ENCODE measurements at places on chromosomes 11 and 22. TPM values are rescaled to one million over a fixed set of nuclear protein-coding genes. Genes with fewer than 3 reads are reported as not detected.

GRCh38 chr11:104645261-104646222, 252.7 kb downstream of the CASP12 start:
- no peaks in the 10 kb centered on the region for H3K27me3 ChIP-seq
- H3K36me3 ChIP-seq, result no peaks in the 10 kb centered on the region
- DNase-seq, result no peak

- no peak overlapping the region for H3K4me3 ChIP-seq
- no peak for DNase-seq
- no peak overlapping the region for H3K27ac ChIP-seq
- no peaks in the 10 kb centered on the region for H3K27me3 ChIP-seq
These were observed 97.5 kb downstream of the CSTPP1 start for GRCh38 chr11:47034091-47034490.

DNA sequence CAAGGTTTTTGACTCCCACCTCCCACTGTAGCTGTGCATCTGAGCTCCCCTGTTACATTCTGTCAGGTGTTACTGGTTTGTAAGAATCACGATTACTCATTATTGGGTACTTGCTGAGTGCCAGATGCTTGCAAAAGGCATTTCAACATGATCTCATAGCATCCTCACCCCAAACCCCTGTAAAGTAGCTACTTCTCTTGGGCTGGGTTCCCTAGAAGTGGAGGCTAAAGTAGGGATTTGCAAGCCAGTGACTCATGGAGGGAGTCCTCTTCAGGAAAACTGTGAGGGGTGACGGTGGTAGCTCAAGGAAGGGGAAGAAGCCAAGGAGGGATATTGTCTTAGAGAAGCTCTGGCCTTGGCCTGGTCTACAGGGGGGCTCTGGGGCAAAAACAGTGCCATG, 78.6 kb downstream of the TIMP3 start:
- H3K4me1 ChIP-seq, result peaks cover 13% of the 10 kb centered on the region
- H3K4me3 ChIP-seq, result no peak overlapping the region
- no peaks in the 10 kb centered on the region for H3K36me3 ChIP-seq
- peak overlapping the region; percentile 70 for H3K27ac ChIP-seq
- no peaks in the 10 kb centered on the region for H3K27me3 ChIP-seq

DNA sequence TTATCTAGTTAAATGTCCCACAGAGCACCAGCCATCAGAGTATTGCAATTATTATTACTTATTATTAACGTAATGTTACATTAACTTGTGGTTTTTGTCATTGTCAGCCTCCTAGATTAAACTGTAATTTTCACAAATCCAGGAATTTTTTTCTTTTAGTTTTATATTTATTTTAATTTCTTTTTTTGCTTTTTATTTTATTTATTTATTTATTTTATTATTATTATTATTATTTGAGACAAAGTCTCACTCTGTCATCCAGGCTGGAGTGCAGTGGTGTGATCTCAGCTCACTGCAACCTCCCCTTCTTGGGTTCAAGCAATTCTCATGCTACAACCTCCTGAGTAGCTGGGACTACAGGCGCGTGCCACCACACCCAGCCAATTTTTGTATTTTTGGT, 202.9 kb upstream of the LUZP2 start:
- no peak overlapping the region for H3K4me3 ChIP-seq
- H3K27me3 ChIP-seq, result no peaks in the 10 kb centered on the region
- no peak overlapping the region for H3K27ac ChIP-seq
- no peaks in the 10 kb centered on the region for H3K4me1 ChIP-seq
- DNase-seq, result no peak

DNA sequence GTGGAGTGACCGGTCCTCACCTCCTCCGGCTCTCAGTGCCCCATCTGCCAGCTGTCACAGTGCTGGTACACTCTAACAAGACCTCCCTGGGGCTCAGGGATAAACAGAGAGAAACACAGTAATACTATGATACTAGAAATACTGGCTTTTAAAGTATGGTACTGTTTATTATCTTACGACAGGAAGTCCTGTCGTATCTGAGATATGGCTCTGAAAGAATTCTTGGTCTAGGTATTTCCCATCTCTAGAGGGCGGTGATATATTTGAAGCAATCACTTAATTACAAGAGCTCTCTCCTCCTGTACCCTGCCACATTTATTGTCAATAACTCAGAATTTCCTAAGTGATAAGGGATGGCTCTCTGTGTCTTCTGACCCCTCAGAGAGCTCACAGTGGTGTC, 119.1 kb downstream of the RRM1 start:
- DNase-seq, result no peak
- no peak overlapping the region for H3K27ac ChIP-seq
- no peaks in the 10 kb centered on the region for H3K36me3 ChIP-seq
- H3K4me3 ChIP-seq, result no peak overlapping the region

- no peaks in the 10 kb centered on the region for H3K36me3 ChIP-seq
- H3K27ac ChIP-seq, result no peak overlapping the region
- H3K27me3 ChIP-seq, result no peaks in the 10 kb centered on the region
- no peaks in the 10 kb centered on the region for H3K4me1 ChIP-seq
- DNase-seq, result no peak
These were observed 1635.2 kb downstream of the FAM181B start for GRCh38 chr11:81098471-81098870.

NUDT8 gene
- polyA plus RNA-seq, result 27.2 TPM

Measured in K562 (cell line).